GM10248 (cell line): ENCODE measurements at places on chromosomes 2 and 18.

GRCh38 chr2:20242727-20243377 is 17.9 kb upstream of the SDC1 start:
- DNase-seq: no peak

DNA sequence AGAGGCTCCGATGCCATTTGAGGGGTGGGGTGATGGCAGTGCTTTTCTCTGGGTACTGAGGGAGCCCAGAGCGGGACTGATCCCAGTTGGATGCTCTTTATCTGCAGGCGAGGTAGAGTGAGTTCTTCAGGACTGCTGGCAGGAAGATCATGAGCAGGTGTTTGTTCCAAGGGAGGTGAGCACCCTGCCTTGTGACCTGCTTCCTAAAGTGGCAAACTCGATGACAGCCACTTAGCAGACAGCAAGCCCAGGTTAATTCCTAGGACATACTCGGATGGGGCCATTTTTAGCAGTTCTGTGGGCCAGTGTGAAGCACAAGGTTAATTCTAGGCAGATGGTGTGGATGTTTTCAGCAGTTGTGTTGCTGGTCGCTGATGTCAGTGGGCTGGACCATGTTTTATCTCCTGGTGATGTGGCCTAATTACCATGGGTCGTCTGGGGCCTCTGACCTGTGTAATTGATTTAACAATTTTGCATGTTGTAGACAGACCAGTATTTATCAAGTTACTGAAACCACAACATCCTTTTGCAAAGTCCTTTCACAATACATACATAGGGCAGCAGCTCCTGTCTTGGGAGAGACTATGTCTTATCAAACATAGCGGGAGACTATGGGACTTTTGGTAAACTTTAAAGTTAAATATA is 4.9 kb downstream of the FKBP1B start:
- no peak for DNase-seq

DNA sequence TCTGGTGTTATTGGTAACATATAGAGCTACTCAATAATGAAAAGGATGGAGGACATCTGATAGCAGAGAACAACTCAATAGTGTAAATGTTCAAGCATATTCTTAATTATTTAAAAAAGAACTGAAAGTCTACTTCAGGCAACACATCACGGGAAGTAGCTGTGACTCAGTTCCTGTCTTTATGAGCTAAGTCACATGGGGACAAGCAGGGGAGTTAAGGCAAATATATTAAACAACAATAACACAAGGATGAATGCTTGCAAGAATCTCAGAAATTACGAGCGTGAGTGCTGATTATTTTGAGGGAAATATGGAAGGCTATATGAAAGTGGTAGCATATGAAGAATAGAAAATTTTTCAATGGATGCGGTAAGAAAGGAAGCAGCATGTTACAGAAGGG is 4.0 kb upstream of the HNMT start:
- no peak for DNase-seq

- DNase-seq: no peak
Observed at GRCh38 chr2:216350214-216350791, 22.0 kb downstream of the MARCHF4 start.

DNA sequence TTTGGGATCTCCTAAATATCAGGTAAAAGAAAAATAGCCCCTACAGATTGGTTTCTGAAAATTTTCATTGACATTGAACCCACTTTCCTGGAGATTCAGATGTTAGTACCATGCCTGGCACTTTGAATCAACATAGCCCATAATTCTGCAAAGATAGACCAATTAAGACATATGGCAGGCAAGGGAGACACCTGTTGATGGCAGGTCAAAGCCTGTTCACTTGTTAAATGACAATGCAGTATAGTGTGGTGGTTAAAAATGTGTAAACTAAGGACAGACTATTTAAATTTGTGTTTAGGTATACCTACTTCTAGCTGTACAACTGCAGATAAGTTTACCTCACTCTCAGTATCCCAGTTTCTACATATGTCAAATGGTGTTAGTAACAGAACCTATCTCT is 178.1 kb upstream of the MMADHC start:
- no peak for DNase-seq

GRCh38 chr2:98903767-98904485 is 32.1 kb downstream of the CRACDL start:
- DNase-seq: no peak

- no peak for DNase-seq
Observed at GRCh38 chr2:195574312-195574711, 82.7 kb upstream of the SLC39A10 start.

GRCh38 chr18:36488131-36488530 is 190.6 kb downstream of the FHOD3 start:
- DNase-seq: no peak

GRCh38 chr2:6184532-6185292 is 492.5 kb downstream of the SOX11 start:
- no peak for DNase-seq

- no peak for DNase-seq
Observed at GRCh38 chr18:40752316-40752715, 1202.7 kb upstream of the PIK3C3 start.

DNA sequence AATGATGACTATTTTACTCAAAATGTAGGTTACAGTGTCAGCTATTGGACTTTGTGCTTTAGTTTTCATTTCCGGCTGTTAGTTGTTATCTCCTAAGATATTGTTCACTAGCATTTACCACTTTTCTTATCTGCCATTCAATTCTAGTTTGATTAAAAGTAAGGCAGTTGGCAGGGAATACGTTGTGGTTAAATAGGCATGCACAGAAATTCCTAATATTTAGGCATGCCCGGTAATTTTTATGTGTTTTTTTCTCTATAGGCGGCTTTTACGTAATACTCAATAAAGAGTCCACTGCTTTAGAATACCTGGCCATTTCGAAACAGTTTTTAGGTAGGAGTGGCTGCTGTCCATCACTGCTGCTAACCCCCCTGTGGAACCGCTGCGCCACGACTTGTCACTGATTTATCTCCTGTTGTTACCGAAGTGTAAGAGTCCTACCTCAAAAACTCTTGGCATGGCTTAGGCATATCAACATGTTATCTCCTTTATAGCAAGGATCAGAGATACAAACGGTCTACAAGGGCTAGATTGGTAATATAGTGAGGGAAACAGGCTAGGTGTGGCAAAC is 39.5 kb downstream of the BABAM2 start:
- no peak for DNase-seq

GRCh38 chr2:5393474-5393873 is 298.7 kb upstream of the SOX11 start:
- DNase-seq: no peak

DNA sequence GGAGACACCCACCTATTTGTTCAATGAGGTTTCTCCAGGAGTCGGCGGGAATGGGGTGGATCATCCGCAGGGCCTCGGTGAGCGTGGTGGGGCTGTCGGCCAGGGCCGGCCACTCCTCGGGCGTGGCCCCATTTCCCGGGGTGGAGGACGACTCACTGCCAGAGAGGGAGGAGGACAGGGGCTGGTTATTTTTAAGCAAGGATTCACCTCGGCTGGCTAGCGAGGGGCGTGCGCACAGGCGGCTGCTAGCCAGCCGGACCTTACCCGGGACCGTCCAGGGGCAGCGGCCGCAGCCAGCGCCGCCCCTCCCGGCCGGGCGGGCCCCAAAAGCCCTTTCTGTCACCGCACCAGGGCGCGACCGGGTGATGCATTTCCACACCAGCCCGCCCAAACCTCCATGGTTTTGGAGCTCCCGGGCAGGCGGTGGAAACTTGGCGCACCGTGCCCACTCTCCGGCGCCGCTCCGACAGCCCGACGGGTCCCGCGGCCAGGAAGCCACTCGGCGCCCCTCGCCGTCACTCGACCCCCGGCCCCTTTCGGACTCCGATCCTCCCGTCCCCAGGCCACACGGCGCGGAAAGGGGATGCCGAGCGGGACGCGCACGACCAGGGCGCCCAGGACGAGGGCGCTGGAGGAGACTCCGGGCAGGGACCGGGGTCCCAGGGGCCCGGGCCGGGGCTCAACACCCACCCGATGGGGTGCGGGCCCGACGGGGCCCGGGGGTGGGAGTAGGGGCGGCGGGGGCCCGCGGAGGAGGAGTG is 57.1 kb downstream of the SNORC start:
- DNase-seq: peak; percentile 27
